ENCODE measurements at places on chromosomes 7 and 10.

DNA sequence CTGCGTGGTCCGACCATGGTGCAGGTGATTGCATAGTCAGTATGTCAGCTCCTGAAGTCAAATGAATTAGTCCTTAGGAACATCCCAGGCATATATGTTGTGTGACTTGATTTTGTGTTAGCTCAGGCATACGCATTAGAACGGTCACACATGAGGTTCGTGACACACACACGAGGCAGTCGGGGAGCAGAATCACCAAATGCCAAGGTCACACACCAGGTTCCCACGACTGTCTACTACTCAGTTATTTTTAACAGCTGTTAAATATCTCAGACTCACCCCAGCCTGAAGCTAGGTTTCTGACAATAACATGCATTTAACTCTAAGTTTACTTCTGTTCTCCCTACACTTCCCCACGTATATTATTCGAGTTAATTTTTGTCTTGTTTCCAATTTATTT lies 54.8 kb downstream of the DYNC2I1 start:
- no peak for DNase-seq

DNA sequence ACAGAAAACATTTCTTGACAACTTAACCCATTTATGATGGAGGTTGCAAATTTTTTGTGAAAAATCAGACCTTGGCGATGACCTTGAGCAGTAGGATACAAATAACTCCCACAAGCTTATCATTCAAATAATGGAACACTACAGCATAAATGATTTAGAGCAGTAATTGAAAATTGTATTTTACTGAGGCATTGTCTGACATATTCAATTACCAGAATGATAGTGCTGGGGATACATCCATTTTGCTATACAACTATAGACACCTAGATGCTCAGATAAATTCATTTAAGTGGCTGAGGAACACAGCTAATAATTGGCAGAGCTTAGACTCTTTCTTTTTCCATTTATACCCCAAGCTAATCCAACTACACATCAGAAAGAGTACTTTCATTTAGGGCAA lies 18.9 kb downstream of the TWIST1 start:
- no peak for DNase-seq

DNA sequence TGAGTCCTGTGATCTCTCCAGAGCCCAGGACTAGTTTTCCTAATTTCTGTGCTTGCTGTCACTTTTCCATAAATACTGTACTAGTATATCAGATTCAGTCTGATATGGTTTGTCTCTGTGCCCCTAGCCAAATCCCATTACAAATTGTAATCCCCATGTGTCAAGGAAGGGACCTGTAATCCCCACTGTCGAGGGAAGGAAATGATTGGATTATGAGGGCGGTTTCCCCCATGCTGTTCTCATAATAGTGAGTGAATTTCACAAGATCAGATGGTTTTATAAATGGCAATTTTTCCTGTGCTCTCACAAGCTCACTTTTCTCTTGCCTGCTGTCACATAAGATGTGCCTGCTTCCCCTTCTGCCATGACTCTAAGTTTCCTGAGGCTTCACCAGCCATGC lies 54.8 kb upstream of the IFRD1 start:
- DNase-seq = no peak

DNA sequence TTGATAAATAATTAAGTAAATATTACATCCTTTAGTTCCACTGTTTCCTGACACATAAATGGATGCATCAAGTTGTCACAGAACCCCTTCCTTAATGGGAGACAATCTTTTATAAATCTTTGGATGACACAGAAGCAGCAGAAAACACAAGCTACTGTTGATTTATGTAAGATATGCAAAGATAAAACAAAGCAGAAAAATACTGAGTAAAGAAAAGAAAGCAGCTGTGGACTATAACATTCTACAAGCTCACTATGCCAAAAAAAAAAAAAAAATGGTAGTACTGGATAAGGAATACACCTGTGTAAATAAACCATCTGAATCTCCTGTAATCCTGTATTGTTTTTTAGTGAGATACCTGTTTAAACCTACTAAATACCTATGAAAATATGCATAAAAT lies 92.0 kb upstream of the FAM180A start:
- DNase-seq = no peak

GRCh38 chr7:133696056-133696455 lies 431.1 kb upstream of the LRGUK start:
- DNase-seq = no peak

DNA sequence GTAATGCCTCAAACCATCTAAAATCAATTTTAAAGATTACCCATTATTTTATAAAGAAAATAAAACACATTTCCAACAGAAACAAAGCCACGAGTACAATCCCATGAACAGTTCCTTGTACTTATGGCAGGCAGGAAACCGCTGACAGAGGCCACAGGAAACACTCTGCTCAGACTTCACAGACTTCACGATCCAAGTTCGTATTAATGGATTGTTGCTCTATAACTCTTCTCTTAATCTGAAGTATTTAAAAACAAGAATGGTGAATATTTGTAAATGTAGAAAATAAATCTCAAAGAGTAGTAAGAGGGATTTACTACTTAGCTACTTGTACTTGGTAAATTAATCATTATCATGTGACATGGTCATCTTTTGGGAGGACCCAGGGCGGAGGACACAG lies 78.3 kb downstream of the SNX10 start:
- DNase-seq = peak; percentile 38

DNA sequence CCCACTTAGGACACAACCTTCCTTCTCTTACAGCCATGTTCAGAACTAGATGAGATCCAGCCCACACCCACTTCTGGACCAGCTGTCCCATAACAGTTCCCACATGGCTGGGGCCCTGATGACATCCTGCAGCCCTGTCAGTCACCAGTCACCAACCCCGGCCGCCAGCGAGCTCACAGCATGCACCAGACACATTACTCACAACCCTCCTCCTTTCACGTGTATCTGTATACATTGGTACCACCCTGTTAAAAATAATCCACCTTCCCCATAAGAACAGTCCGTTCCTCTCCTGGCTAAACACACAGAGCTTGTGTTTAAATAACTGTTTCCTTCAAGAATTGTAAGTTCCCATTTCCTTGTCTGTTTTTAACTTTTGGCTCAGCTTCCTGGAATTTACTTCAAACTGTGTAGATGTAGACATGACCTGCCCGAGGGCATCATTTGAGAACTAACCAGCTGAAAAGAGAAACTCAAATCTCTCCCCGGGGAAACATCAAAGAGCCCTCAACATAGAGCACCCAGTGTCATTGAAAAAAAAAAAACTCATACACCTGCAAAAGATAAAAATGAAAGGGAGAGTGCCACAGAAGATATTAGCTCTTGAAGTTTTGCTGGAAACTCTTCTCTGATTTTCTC lies 26.0 kb upstream of the PRLHR start:
- DNase-seq = peak; percentile 3

DNA sequence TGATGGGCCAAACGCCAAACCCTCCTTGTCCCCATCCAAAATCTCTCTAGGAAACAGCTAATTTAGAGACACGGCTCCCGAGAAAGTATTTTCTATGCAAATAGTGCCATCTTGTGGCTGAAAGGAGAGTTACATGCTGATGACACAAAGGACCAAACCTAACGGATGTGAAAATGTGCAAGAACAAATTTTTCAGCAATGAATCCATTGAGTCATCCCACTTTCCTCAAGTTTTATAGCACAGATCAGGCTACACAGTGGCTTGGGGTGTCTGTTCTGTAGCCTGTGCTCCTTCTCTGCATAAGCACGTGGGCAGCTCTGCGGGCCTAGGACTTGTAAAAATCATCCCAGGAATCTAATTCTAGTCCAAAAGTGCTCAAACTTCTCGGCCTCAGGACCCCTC lies 154.8 kb upstream of the PRR15 start:
- DNase-seq = peak; percentile 77

- peak; percentile 55 for DNase-seq
Observed at GRCh38 chr10:7956508-7956907, 98.0 kb upstream of the GATA3 start.

Data from kidney tubule cell (primary cell).